ENCODE measurements at places on chromosomes 7 and 10.

- DNase-seq = no peak
Measured at GRCh38 chr10:119479532-119479931, 63.0 kb downstream of the RGS10 start.

DNA sequence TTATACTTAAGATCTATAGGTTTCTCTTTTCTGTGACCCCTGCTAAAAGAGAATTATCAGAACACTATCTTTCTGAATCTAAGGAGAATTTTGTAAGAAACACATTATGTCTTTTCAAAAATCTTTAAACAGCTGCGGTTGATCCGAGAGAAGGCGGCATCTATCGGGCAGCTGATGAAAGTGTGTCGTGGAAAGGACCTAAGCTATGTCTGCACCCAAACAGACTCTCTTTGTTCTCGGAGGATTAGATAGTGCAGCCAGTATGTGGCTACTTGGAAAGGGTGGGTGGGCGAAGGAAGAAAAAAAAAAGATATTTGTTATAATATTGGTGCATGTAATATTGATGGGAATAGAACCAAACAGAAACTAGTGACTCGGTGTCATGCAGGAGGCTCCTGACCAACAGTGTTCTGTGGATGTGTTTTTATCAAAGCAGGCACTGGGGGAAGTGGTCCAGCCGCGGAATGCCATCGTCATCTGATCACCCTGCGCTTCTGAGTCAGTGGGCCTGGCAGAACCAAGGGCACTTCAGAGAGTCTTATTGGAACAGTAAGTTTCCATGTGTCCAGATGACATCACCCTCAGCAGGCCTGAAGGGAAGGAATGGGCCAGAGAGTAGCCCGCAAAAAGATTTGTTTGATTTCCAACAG lies 509.7 kb upstream of the AKR1E2 start:
- DNase-seq = no peak

DNA sequence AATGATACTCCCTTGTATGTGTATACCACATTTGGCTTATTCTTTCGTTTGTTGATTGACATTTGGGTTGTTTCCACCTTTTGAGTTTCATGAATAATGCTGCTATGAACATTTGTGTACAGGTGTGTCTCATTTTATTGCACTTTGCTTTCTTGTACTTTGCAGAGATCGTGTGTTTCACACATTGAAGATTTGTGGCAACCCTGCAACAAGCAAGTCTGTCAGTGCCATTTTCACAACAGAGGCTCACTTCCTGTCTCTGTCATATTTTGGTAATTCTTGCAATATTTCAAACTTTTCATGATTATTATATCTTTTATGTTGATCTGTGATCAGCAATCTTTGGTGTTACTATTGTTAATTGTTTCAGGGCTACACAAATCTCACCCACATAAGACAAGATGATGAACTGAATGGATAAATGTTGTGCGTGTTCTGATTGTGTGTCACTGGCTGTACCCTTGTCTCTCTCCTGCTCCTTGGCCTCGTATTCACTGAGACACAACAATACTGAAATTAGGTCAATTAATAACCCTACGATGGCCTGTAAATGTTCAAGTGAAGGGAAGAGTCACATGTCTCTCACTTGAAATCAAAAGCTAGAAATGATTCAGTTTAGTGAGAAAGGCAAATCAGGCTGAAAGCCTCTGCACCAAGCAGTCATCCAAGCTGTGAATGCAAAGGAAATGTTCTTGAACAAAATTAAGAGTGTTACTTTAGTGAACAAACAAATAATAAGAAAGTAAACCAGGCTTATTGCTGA lies 133.6 kb upstream of the JCAD start:
- no peak for DNase-seq

- DNase-seq = no peak
Measured at GRCh38 chr10:61975391-61975932, 74.0 kb downstream of the ARID5B start.

GRCh38 chr7:122706836-122707235 lies 4.1 kb upstream of the RNF148 start:
- DNase-seq = no peak

GRCh38 chr10:60380781-60381180 lies 8.9 kb downstream of the ANK3 start:
- DNase-seq = no peak

- DNase-seq = no peak
Measured at GRCh38 chr10:115129752-115130151, 36.6 kb downstream of the ATRNL1 start.

DNA sequence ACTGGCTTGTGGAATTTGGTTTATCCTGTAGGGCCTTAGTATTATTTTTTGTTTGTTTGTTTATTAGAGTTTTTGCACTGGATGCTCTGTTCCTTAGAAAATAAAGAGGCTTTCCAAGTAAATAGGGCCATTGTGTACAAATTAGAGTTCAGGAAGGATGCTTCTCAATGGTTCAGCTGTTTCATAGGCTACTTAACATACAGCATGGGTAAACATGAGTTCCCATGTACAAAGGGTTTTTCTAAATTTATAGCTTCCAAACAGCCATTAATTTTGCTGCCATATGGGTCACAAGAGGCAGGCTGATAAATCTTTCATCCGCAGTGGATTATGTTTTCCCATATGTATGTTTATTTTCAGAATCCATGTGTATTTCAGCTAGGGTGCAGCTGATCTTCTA lies 121.6 kb upstream of the WDR11 start:
- DNase-seq = no peak

GRCh38 chr10:54609423-54609822 lies 191.6 kb downstream of the PCDH15 start:
- no peak for DNase-seq

DNA sequence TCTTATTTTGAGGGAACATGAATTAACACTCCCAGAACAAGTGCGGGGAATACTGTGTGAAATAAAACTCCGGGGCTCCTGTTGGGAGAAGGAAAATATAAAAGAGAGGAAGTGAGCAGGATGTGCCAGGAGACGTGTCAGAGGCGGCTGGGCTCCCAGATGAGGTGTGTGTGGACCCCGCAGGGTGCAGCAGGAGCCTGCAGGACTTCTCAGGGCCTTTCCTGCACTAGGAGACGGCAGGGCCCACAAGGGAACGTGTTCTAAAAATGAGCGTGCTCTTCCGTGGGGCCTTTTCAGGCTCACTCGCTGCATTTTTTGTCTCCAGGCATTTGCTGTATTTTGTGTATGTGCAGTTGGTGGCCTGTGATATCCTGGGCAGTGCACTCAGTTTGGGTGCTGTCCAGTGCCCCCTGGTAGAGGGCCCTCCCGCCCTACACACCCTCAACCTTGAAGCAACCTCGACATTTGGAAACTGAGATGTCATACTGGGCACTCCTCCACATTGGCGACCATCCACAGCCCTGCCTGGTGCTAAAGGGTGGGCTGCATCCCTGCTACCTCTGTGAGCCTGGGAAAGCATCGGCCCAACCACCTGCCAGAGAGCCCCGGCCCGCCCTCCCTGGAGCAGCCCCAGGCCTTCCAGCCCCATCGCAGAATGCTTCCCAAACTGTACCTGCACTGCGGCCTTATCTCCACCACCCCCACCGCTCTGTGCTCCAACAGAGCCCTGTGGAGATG lies 35.2 kb upstream of the EN2 start:
- DNase-seq = no peak

DNA sequence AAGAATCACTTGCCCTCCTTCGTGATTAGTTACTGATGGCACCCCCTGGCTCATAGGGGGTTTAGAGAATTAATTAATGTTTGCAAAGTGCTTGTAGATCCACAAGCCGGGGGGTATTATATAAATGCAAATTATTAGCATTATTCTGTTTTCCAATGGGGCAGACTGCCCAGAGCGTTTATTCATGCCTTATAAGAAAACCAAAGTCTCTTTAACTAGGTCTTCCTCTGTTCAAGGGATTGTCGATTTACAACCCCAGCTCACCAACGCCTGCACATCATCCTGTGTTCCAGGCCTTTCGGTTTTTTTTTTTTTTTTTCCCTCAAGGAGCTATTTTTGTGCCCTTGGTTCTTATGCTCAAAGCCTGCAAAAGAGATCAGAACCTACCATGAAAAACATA lies 630.7 kb downstream of the PARD3 start:
- no peak for DNase-seq

DNA sequence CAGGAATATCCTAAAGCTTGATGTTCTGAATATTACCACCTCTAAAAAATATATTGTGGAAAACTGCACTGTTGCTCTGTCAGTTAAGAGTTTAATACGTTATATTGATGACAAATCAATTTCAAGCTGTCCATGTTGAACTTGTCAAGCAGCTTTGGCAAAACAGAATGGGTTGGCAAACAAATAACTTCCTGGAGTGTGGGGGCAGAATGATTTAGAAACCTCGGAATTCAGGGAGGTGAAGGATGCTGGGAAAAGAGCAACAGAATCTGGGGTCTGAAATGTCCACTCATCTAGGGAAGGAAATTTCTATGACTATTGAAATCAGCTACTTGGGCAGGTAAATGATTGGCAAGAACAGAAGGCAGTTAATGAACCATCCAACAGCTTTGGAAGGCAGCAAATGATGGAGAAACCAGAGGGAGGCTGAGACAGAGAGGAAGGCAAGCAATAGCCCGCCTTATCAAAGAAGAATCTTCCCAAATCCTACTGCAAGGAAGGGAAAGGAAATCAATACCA lies 95.1 kb upstream of the PALS2 start:
- no peak for DNase-seq

GRCh38 chr10:26000971-26001370 lies 66.9 kb downstream of the MYO3A start:
- DNase-seq = no peak

GRCh38 chr10:31314256-31315150 lies 4.5 kb upstream of the ZEB1 start:
- DNase-seq = no peak

DNA sequence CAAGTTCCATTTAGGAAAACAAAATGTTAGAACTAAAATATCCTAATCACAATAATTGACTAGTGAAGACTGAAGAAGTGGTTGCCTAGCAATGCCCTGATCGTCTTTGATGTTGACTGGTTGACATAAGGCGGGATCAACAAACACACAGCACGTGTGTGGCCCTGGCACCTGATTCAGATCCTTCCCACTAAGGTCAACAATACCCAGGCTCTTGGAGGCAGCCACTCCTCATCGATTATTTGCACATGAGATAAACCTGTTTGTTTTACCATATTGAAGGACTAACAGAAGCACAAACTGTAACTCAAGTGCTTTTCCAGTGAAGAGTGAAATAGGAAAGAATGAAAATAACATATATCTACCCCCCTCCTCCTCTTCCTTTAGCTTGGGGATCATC lies 15.6 kb downstream of the FANK1 start:
- DNase-seq = no peak

- DNase-seq = no peak
Measured at GRCh38 chr7:75689246-75690099, 49.3 kb downstream of the HIP1 start.

- no peak for DNase-seq
Measured at GRCh38 chr10:124362568-124362967, 56.2 kb downstream of the OAT start.

DNA sequence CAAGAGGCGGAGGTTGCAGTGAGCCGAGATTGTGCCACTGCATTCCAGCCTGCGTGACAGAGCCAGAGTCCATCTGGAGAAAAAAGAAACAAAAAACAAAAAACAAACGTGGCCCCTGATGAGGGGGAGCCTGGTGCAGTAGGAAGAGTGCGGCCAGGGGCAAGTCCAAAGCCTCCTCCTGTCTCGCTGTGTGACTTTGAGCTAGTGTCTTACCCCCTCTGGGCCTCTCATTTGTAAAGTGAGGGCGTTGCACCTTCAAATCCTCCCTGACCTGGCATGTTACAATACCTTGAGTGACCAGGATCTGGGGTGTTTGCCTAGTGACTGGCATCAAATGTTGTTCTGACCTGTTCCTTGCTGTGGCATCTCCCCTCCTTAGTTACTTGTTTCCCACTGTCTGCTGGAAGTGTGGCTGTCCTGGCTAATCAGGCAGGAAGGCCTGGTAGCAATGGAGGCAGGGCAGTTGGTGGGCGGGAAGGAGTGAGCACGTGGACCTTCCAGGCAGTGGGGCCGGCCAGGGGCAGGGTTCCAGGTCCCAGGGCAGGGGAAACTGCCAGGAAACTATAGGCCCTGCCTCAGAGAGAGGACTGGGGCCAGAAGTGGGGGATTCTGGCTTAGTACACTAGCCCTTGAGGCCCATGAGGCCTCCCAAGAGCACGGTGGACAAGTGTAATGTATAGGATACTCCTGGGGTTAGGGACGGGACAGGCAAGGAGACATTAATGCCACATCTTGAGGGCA lies 24.5 kb upstream of the GOLGA7B start:
- DNase-seq = no peak

Data from stimulated activated CD4-positive, alpha-beta T cell treated with anti-CD3 and anti-CD28 coated beads, Interleukin-4, amount 100 ng/mL, for 4 hours (primary cell).